ENCODE measurements at places on chromosomes 3 and 15.

DNA sequence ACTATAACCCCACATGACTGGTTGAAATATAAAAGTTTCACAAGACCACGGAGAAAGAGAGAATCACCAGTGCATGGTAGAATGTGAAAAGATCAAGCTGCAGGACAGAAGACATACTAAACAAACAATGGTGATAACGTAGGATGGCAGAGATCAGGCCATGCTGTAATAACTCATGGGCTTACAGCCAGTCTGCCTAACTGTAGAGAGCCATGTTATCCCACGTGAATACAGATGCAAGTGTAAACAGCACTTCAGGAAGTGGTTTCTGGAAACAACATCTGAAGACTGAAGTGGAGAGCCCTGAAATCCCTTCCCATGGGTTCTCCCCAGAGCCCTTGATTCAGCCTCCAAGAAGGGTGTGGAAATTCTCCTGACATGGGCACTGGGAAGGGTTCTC is 103.2 kb upstream of the SLCO2A1 start:
- DNase-seq: no peak

- no peak for DNase-seq
Measured at GRCh38 chr15:83631534-83631933, 22.4 kb upstream of the ADAMTSL3 start.

DNA sequence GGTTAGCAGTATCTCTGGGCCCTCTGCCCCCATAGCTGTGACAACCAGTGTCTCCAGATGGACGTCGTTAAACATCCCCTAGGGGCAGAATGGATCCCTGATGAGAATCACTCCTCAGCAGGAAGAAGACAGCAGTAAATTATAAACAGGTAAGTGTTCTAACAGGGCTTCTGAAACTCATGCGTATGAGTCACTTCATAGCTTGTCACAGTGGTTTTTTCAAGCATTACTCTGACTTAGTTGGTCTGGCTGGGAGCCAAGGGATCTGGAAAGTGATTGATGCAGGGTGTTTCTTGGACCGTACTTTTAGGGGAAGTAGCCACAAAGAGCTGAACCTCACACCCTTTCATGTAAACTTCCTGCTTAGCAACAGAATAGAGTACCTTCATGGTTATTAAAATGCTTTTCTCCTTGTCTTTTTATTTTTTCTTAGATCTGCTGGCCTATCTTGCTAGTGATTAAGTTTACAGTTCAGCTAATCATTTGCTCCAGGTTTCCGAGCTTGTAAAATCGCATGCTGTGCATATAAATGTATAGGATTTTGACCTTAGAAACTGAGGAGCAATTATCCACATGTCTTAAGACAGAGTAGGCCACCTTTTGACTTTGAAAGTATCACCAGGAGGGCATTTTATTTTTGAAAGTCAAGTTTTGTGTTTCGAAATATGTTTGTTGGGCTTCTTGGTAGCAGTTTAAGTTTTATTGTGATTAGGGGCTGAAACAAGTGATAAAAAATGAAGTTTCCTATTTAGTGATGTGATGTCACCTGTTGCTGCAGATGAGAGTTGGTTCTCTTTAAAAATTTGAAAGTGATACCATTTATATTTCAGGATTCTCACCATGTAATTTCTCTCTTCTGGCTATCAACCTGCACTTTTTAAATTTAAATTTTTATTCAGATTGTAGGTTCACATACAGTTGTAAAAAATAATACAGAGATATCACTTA is 333.9 kb downstream of the PTPRG start:
- peak; percentile 21 for DNase-seq

DNA sequence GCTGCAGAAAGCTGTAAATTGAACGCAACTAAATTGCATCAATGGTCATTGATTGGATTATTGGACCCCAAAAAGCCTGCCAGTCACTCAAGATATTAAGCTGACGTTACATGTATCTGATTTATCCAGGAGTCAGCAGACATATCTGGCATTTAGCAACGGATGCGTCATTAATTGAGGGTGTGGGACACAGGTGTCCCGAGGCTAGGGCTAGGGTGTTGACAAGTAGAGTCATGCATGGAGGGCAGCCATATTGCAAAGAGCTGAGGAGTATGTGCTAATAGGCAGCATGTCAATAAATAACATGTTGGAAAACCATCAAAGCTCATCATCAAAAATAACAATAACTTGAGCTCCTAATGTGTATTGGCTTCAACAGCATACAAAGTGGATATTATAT is 234.5 kb upstream of the GOLGA6L4 start:
- DNase-seq: no peak

DNA sequence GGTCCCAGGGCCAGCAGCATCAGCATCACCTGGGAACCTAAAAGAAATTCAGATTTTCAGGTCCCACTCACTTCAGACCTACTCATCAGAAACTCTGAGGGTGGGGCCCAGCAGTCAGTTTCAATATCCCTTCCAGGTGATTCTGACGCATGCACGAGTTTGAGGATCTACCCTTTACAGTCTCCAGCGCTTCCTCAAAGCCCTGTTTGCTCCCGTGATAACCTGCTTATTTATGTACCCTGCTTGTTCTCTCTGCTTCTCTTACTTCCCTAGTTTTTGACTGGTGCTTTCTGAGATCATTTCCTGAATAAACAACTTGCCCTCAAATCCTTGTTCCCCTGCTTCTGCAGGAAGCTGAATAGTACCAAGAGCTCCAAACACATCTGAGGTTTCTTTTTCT is 245.3 kb downstream of the ZNF621 start:
- DNase-seq: no peak
